ENCODE measurements at places on chromosomes 11 and 22.
A peak's percentile ranks its signal among the peaks of the same experiment; 100 is the strongest.

DNA sequence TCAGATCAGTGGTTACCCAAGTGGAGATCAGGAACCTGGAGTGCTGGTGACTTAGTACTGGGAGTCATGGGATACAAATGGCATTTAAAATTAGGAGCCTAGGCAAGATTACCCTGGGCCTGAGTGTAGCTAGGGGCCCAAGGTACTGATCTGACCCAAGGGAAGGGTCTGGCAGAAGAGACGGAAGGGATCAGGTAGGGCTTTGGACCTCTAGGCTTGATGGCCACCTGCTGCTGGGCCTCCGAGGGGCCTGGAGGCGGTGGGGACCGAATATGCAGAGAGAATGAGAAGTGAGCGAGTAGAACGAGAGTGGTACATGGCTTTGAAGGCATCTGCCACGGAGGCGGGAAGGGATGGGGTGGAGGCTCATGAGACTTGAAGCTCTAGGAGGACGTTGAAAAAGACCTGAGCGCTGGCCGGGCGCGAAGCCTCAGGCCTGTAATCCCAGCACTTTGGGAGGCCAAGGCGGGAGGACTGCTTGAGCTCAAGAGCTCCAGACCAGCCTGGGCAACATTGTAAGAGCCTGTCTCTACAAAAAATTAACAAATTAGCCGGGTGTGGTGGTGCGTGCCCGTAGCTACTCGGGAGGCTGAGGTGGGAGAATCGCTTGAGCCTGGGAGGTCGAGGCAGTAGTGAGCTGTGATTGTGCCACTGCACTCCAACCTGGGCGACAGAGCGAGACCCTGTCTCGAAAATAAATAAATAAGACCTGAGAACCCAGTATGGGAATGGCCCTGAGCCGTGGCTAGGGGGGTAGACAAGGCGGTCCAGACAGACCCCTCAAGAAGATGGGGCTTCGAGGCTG, 563 bp upstream of the PPIL2 start:
- DNase-seq, result no peak

DNA sequence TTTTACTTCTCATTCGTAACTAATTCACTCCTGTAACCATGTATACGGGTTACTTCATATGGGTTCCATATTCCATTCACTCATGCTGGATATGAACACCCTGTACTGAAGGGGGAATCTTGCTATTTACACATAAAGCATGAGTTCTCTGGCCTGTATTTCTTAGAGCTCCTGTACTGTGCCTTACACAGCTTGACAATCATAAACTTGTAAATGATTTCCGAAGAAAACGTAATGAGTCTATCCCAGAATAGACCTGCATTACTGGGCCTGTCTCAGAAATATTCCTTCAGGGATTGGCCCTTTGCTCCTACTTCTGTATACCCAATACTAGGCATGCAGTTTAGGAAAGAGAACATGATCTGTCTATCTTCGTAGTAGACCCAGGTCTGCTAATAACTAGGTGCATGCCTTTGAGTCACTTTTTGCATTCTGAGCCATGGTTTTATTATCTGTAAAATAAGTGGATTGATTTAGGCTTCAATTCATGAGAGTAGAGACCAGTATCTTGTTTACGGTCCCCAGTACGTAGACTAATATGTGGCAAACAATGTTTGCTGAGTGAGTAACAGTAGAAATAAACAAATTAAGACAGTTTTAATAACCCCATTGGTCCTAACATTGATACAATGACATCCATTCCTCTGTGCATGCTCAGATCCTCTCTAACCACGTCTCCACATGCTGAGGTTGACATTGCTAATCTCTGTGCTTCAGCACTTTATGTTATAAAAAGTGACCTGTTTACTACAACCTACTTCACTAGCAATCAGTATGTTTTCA, 1.2 kb downstream of the CCDC34 start:
- no peak for DNase-seq

DNA sequence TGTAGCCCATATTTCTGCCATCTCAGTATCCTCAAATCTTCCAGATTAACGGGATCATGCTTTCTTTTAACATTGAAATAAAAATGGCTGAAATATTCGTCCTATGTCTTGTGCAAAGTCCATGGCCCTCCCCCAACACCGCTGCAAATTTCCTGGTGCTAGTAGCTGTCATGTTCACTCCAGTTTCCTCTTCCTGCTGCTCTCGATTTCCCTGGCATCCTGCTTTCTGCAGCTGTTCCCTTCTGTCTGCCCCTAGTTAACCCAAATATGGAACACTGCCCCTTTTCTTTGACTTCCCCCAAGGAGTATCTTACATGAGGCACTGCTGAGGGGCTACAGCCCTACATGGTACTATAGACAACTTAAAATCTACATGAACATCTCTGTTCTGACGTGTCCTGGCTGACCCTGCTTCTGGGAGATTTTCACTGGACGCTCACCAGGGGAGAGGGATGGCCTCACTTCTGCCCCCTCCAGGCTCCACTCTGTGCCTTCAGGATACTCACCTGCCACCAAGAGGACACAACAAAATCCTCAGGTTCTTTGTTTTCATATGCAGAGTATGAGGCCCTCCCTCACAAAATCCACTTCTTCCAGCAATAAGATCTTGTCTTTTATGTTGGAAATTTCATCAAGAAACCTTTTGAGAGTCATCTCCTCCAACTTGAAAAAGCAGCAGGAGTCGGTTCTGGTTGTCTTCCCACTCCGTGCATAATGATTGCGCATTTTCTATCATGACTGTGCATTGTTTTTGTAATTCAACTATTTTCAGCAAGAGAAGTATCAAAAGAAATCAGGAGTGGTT, 29.5 kb upstream of the SCUBE2 start:
- no peak for DNase-seq

DNA sequence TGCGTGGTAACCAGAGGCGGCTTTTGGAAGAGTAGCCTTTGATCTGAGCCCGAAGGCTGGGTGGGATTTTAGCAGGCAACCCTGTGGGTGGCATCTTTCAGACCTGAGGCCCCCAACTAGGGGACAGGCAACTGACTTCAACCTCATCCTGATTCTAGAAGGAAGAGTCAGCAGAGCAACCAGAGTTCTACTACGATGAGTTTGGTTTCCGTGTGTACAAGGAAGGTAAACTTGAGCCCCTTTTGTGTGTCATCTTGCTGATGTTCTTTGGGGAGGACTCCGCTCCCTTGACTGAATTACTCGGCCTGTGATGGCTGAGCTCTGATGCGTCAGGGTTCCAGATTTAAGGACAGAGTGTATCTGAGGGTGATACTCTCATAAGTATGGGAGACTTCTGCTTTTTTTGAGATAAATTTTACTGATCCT, 31.6 kb downstream of the SGSM3 start:
- DNase-seq, result no peak

GRCh38 chr22:46364341-46365165, 29.0 kb downstream of the TRMU start:
- no peak for DNase-seq

- no peak for DNase-seq
Observed at GRCh38 chr22:21961127-21961867, 8.6 kb upstream of the PPM1F start.

GRCh38 chr22:45878901-45879551, 97.9 kb downstream of the WNT7B start:
- DNase-seq, result peak; percentile 17
